GM23338 (cell line): ENCODE measurements at places on chromosomes 16 and 17.

DNA sequence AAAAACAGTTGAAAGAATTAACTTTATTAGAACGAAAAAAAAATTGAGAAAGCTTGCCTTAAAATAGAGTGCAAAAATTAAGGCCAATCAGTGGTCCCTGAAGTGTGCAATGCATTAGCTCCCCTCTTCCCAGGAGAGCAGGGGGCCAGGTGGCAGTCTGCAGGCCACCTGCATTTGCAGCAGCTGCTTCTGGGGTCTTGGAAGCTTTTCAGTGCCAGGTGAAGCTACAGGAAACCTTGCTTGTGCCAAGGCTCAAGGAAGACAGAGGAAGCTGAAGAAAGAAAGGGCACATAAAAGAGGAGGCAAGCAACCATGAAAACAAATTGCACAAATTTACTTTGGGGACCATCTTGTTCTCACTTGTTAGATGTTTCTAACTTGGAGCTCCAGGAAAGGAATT, 50.5 kb upstream of the MTMR4 start:
- DNase-seq, result no peak

- peak; percentile 91 for DNase-seq
These were observed 63.1 kb downstream of the MYO18A start for GRCh38 chr17:29116804-29117753.

DNA sequence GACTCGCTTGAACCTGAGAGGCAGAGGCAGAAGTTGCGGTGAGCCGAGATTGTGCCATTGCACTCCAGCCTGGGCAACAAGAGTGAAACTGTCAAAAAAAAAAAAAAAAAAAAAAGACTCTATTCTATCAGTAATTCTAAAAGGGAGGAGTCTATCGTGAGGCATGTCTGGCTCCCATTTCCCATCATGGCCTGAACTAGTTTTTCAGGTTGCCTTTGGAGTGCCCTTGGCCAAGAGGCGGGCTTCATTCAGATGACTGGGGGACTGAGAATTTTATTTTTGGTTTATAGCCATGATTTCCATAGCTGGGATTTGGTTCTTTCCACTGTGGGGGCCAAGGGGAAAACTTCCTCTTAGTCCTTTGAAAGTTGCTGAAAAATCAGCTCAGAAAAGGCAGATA, 3.5 kb upstream of the SNX29 start:
- no peak for DNase-seq

- DNase-seq, result no peak
These were observed 351.7 kb downstream of the CDH8 start for GRCh38 chr16:61684541-61684940.

GRCh38 chr16:14418795-14419225, 211.2 kb downstream of the PARN start:
- no peak for DNase-seq

DNA sequence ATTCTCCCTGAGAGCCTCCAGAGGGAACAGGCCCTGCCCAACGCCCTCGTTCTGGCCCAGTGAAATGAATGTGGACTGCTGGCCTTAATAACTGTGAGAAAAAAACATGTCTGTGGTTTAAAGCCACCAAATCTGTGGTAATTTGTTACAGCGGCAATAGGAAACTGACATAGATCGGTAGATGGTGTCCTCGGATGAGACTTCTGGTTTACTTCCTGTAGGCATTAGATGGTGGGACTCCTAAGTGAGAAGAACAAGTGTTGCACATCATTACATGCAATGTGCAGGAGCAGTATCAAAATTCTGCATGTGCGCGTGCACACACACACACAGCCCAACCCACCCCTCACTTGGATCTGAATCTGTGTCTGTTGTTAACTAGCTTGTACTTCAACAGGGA, 42.0 kb downstream of the CDK5R1 start:
- no peak for DNase-seq

DNA sequence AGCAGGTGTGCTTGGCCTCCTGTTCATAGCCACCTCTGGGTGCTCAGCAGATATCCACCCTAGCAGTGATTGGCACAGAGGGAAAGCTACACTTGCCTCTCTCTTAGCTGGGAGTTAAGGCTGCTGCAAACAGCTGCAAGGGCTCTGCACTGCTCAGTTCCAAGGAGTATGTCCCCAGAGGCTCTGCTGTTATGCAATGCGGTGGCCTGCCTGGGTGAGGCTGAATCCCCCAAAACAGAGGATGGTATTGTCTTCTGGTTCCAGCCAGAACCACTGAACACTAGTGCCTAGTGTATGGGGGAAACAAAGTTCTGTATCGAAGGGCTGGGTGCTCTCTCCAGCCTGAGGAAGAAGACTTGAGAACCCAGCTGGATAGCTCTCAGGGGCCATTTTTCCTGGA, 16.8 kb downstream of the TMEM94 start:
- no peak for DNase-seq

DNA sequence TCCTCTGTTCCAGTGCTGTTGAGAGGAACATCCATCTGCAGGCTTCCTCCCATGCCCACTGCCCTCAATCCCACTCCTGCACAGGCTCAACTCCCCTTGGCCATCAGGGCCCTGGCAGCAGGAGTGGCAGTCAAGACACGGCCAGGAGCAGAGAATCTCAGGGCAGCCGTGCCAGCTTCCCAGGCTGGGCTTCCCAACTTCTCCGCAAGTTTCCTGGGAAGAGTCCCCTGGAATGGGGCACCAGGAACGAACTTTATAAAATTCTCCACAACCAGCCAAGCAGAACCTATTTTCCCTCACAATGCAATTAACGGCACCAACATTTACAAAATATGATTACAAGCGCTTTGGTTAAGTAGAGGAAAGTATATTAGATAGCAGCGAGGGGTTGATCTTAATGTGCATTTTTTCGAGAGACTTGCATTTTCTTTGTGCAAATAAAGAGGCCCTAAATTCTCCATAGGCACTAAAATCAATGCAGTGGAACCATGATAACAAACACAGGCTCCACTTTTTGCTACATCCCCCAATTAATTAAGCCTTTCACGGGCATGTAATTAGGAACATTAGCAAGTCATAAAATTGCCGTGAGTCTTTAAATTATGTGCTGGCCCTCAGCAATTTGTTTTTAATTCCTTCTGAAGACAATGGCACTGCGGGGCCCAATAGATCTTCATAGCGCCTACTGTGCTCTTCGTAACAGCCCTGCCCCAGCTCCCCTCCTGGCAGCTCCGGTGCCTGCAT, 99.9 kb upstream of the LHX1 start:
- peak; percentile 78 for DNase-seq

DNA sequence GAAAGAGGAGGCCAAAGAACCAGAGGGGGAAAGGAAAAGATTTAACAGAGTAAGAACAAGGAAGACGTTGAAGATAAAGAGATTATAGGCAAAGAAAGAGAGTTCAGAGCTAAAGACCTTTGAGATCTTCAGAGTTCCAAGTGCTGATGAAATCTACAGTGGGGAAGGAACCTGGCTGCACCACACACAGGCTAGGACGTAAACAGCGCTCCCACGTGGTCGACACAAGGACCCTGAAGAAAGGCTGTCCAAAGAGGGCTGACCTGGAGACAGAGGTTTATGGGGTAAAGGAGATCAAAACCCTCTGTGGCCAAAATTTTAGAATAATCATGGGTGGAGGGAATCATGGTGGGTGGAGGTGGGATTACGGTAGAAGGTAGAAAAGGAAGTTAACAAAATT, 121.6 kb downstream of the PMP22 start:
- DNase-seq, result peak; percentile 46

DNA sequence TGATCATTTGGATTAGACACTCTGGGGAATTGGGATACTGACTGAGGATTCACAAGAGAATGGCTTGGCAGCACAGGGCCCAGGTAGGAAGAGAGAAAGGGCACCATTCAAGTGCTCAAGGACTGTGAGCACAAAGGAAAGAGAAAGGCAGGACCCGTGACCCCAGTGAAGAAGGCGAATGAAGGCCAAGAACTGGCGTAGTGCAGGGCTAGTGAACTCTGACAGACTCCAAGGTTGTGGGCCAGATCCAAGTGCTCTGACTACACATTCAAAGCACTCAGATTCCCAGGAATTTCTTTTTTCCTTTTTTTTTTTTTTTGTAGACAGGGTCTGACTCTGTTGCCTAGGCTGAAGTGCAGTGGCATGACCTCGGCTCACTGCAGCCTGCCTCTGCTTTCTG, 5.0 kb downstream of the GTF3C1 start:
- DNase-seq, result no peak

- no peak for DNase-seq
These were observed 325.8 kb downstream of the CBLN1 start for GRCh38 chr16:48955837-48956236.

- no peak for DNase-seq
These were observed 10.3 kb upstream of the ITGAX start for GRCh38 chr16:31344712-31345111.

DNA sequence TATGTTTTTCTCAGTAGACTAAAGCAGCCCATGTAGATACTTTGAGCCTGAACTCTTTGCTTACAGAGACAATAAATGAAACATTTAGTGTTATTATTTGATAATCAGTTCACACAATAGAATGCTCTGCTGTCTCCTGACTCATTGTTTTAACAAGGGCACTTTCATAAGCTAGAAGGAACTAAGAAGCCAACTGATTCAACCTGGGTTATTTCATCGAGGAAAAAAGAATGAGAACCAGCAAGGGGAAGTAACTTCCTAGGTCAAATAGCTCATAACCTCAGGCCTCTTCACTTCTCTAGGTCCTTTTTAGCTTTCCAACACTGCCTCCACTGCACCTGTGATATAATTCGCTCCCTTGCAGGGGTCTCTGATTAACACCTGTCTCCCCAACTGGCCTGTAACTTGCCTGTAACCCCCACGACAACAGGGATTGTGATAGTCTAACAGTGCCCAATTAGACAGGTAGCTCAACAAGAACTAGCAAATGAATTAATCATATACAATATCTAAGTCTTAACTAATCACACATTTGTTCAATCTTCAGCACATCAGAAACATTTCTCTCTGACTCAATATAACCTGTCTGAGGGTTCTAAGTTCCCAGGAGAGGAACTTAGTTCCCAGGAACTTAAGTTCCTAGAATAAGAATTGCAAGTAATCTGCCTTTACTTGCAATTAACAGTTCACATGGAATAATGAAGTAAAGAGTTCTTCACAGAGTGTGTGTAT, 34.8 kb downstream of the RFFL start:
- DNase-seq, result no peak

DNA sequence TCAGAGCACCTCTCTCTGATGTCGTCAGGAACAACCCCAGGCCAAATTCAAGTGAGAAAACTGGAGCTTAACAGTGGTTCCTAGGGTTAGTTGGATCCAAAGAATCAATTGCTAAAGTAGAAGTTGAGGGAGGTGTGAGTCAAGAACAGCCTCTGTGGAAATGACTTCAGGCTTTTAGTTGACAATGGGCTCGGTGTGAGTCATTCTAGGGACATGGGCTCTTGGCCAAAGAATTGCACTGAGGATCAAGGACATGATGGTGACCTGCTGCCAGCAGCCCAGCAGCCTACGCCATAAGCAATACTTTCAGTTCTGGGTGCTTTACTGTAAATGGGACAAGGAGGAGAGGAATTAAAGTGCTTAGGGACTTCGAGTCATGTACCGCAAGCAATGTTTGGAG, 32.1 kb upstream of the SMURF2 start:
- DNase-seq, result no peak

GRCh38 chr17:83004791-83005380, 74.5 kb upstream of the METRNL start:
- no peak for DNase-seq

DNA sequence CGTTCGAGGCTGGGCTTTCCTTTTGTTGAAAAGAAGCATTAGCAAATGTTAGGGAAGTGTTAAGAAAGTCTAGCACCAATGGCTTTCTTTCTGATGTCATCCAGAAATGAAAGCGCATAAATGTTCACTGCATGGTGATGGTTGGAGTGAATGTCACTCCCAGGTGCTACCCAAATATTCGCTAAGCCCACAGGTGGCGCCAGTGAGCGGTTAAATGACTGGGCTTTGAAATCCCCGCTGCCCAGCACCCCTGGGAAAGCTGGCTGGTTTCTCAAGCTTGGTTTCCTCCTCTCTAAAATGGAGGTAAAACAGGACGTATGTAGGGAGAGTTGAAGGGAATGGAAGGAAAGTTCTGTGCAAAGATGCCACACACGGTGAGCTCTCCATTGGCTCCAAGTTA, 104.4 kb downstream of the IRX5 start:
- DNase-seq, result peak; percentile 90
